ENCODE measurements at places on chromosomes 12 and 14.

- no peak for DNase-seq
Observed at GRCh38 chr14:98847521-98848468, 424.2 kb downstream of the BCL11B start.

DNA sequence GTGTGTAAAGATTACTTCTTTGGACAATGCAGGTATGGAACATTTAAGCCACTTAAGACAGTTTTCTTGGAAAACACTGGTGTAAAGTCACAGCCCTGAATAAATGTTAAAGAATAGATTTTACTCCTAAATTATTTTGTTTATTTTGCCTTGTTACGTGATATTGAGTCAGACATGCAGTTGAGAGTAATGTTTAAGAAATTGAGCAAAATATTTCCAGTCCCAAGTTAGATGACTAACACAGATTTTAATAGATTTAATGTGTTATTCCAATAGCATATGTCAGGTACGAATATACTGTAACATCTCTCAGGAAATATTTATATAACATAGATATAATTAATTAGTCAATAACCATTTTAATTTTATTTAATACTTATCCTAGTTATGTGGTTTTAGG, 1361.7 kb downstream of the FSCB start:
- DNase-seq = no peak

GRCh38 chr12:117875744-117876435, 92.9 kb downstream of the KSR2 start:
- DNase-seq = no peak

DNA sequence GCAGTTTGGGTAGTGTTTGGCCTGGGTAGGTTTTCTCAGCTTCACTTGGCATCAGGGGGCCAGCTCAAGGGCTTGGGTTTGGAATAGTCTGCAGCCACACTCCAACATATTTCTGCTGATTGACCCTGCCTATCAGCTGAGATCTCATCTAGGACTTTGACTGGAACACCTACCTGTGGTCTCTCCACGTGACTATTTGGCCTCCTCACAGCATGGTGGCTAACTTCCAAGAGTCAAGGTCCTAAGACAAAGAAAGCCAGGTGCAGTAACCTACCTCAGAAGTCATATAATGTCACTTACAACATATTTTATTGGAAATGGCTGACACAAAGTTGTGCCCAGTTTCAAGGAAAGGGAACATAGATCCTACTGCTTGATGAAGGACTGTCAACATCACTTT, 481.0 kb downstream of the EGLN3 start:
- DNase-seq = no peak

DNA sequence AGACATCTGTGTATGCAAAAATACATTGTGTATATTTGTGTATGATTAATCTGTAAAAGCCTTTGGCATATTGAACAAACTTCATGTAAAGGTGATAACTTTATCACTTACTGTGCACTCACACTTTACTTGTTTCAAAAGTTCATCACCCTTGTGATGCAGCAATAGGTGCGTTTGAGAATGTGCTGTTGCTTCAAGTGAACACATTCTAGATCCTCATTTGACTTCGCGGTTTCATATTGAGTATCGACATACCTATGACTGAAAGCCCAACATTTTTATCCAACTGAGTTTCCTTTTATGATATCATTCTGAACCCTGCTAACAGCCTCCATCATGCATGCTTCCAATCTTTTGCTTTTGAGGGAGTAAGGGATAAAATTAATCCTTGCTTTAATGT, 1086.9 kb downstream of the TMEM121 start:
- no peak for DNase-seq

- DNase-seq = no peak
Observed at GRCh38 chr14:72172597-72172996, 240.4 kb downstream of the RGS6 start.

GRCh38 chr12:27754795-27755194, 25.2 kb upstream of the KLHL42 start:
- no peak for DNase-seq

DNA sequence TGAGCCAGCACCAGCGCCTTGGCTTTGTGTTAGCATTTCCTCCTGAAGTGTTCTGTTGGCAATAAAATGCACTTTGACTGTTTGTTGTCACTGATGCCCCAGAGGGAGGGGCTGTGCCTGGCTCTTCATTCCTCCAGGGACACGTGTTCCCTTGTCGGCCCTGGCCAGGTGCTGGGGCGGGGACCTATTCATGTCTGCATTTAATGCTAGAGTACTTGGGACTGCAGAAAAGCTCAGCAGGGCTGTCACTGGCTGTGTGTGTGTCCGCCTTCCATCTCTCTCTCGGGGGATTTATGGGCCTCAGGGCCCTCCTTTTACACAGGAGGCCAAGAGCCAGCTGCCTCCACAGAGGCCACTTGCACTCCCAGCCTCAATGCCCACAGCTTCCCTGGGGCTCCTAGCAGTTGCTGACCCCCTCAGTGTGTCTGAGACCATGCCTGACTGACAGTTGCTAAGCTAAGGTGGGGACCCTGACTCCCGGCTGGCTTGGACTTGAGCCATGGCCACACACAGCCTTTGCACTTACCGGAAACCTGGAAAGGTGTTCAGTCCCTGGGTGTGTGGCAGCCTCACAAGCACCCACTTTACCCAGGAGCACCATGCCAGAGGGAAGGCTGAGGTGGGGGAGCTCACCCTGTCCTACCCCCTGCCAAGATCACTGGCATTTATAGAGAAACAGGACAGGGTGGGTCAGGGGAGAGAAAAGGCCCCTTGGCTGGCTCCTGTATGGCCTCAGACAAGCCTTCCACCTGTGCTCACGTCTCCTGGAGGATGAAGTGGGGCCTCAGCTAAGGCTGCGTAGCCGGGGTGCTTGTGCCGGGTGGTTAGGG, 27.8 kb downstream of the HIP1R start:
- no peak for DNase-seq

- no peak for DNase-seq
Observed at GRCh38 chr14:97452314-97452713, 655.1 kb downstream of the VRK1 start.

GRCh38 chr12:98373025-98373554, 142.3 kb upstream of the TMPO start:
- DNase-seq = no peak

- no peak for DNase-seq
Observed at GRCh38 chr12:108939594-108939993, 59.7 kb downstream of the DAO start.

Data from activated gamma-delta T cell treated with anti-CD3 and anti-CD28 coated beads, Interleukin-2, amount 50 U/mL, for 16 hours (primary cell).